Posterior vena cava (tissue), 2 donors: ENCODE measurements at places on chromosomes 5 and 9. TPM values are rescaled to one million over a fixed set of nuclear protein-coding genes. Genes with fewer than 3 reads are reported as not detected.

DNA sequence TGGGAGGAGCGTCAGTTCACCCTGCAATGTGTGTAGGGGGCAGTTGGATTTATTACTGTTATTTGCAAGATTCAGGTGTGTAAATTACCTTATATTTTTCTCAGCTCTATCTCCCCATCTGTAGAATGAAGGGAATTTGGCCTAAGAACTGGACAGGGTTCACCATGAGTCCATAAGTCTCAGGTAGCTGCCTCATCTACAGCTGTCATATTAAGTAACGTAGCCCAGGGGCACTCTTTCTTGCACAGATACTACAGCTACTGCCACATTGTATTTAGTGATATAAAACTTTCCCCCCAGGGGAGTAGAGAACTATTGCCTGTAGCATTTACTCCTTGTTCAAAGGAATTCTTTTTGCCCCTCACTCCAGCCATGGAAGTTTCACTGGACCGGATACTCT lies 301.4 kb upstream of the ZNF608 start:
- no peak for DNase-seq

- DNase-seq = no peak
Observed at GRCh38 chr9:93569621-93570174, 6.7 kb upstream of the PHF2 start.

- peak; percentile 64 for DNase-seq
Observed at GRCh38 chr5:132468656-132469379, 21.8 kb downstream of the IRF1 start.

GRCh38 chr9:37921546-37922300 lies 17.8 kb upstream of the SLC25A51 start:
- peak; percentile 46 for DNase-seq

- no peak for DNase-seq
Observed at GRCh38 chr5:172905346-172906140, 53.7 kb upstream of the RPL26L1 start.

DNA sequence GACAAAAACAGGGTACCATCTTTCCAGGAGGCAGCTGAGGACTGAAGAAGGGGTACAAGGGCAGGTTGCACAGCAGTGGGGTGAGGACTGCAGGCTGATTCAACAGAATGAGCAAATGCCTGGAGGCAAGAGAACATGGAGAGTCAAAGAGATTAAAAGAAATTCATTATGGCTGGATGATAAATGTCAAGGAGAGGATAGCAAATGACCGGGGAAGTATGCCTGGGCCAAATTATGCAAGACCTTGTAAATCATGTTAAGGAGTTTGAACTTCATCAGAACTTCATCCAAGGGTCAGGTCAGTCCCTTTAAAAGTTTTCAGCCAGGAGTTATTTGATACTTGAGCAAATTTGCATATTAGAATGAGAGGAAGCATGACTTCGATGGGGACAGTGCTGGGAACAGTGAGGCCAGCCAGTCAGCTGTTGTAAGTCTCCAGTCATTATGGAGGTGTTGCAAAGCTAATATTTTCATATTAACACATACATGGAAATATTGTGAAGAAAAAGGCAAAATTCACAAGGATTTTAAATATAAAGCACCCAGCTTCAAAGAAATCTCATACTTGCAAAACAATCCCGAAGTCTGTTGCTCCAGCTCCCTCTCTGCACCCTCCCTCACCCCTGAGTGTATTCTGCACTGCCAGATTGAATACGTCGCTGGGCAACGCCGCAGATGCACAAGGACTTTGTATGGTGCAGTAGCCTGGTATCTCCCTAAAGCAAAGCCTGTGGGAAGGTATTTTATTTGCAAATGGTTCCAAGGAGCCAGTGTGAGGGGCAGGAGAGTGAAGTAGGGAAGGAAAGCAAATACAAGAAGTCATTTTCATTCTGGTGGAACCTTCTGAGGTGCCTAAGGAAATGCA lies 509.8 kb upstream of the TLE4 start:
- no peak for DNase-seq

- no peak for DNase-seq
Observed at GRCh38 chr9:84304166-84304565, 36.4 kb downstream of the SLC28A3 start.

DNA sequence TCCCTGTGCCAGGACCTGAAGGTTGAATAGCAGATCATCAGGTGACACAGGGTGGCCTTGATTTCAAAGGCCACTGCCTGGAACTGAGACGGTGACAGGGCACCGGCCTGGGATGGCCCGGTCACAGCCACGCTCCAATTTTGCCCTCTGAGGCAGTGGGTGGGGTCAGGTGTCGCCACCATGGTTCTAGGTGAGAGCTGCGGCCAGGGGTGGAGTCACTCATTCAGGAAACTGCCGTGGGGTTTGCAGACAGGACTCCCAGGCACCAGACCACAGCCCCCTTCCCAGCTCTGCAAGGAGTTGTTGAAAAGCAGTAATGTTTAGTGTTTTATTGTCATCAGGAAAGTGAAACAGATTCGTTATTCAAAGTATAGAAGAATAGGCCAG lies 17.3 kb upstream of the RNU6ATAC start:
- peak; percentile 58 for DNase-seq

DNA sequence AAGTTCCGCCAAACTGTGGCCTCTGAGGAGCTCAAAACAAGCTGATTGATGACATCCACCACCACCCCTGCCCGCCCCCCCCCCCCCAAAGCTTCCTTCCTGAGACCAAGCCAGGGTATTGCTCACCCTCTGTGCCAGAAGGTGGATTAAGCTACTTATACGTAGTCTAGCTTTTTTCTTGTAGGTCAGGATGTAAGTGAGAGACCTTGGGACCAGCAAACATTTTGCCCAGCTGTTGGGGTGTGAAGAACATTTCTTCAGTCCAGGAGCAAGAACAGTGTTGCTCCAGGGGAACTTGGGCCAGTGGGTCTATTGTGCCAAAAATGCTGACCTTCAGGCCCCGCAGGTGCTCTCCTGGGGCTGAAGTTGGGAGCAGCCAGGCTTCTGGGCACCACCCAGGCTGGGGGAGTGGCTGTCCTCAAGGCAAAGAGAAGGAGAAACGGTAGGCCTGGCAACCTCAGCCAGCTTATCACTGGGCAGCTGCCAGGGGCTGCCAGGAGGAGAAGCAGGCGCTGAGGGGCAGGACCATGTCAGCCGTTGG lies 18.0 kb downstream of the NEURL1B start:
- peak; percentile 78 for DNase-seq

- no peak for DNase-seq
Observed at GRCh38 chr5:147303976-147304375, 69.2 kb downstream of the STK32A start.

- DNase-seq = no peak
Observed at GRCh38 chr9:129109952-129110739, 447 bp downstream of the CRAT start.

GRCh38 chr5:32551194-32551593 lies 34.2 kb upstream of the SUB1 start:
- DNase-seq = no peak

GRCh38 chr5:109946610-109947009 lies 256.9 kb downstream of the MAN2A1 start:
- no peak for DNase-seq

GRCh38 chr5:68432682-68433081 lies 217.1 kb downstream of the PIK3R1 start:
- no peak for DNase-seq

GRCh38 chr9:84779883-84780282 lies 110.4 kb downstream of the NTRK2 start:
- no peak for DNase-seq

DNA sequence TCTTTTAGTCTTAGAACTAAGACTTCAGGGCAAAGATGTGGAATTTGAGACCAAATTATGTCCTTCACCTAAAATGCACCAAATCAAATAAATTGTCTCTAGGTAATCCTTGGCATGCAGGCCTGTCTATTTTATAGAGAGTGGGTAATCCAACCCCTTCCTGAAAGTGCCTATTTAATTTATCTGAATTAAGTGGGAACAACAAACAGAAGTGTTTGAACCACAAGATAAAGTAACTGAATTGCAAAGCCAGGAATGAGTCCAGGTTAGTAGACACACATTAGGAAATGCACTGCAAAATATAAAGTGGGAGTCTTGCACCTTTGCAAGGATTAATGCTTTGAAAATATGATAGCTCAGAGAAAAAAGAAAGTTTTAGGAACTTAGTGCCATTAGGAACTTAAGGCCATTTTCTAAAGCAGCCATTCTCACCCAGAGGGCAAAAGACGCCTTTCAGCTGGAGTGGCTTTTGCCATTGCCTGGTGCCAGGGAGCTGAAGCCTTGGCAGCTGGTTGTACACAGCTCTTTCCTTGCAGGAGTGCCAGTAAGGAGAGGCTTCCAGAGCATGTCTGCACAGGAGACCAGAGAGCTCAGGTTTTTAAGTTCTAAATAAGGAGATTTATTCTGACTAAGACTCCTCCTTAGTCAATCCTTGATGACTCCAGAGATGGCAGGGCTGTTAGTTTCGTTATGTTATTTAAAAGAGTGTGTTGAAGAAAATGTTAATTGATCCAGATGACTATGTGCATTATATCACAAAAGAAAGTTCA lies 151.7 kb upstream of the ELL2 start:
- no peak for DNase-seq

DNA sequence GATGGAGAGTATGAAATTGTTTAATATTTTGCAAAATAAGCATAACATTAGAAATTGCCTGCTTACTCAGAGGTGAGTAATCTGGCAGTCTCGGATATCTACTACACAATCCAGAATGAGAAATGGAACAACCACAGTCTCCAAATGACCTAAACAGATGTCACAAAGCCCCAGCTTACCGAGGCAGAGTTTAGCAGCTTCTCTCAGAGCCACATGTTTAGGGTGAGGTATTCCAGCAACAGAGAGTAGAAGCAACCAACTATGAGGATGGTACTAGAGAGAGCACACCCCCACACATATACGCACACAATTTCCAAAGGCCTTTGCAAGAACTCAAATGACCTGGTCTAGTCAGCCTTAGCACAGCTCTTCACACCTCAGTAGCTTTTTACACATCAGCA lies 122.7 kb upstream of the LPAR1 start:
- DNase-seq = no peak

DNA sequence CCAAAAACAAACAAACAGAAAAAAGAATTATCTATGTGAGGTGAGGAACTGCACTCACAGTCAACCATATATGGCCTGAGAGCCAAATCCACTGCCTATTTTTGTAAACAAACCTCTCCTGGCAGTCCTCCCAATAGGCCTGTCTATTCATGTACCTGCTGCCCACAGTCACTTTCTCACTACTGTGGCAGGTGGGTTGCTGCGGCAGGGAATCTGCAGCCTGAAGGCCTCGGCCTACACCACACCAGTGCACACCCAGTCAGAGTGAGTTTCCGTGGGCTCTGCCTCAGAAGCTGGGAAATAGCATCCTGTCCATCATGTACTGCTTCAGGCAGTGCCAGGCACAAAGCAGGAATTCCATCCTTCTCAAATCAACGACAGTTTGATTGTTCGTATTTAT lies 82.3 kb downstream of the SPTLC1 start:
- DNase-seq = no peak

DNA sequence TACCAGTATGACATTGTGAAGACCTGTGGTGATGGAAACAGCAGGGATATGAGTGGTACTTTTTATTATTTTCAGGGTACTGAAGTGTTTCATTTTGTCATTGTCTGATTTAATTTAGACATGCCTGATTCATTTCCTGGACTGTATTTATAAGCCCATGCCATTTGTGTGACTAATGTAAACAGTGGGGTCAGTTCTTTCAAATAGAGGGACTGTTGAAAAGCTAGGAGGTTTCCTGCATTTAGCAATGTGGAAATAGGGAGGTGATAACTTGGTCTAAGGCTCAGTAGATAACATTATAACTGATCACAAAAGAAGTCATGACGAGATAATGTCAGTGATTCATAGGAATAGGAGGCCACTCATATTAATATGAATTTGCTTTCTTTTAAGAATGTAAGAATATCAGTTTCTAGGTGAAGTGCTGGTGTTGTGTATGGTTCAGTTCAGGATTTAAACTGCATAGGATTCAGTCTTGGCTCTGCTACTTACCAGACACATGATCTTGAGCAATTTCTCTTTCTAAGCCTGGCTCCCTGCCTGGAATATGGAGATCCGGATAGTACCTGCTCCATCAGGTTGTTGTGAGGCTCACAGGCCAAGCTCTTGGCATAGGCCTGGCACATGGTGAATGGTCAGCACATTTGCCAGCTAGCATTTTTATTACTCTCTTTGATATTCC lies 7.5 kb downstream of the RASGRF2 start:
- no peak for DNase-seq

DNA sequence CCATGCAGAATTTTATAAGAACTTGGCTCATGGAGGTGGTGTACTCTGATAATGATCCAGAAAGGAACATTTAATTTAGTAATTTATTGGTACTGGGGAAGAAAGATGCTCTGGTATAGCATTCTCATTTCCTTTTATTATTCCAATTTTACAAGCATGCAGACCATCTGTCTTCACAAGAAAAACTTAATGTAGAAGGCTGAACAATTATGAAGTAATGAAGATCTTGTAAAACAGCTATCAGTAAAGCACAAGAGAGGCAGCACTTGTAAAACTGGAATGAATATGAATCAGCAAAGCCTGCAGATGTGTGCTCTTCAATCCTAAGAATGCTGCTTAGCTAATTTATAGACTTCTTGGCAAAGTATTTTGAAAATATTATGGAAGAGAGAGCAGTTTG lies 300.0 kb downstream of the YTHDC2 start:
- DNase-seq = no peak

- DNase-seq = peak; percentile 72
Observed at GRCh38 chr9:126515873-126516505, 97.7 kb upstream of the LMX1B start.

- no peak for DNase-seq
Observed at GRCh38 chr5:144478565-144478964, 307.9 kb downstream of the KCTD16 start.

- DNase-seq = no peak
Observed at GRCh38 chr5:56110646-56111403, 116.1 kb upstream of the IL6ST start.

- no peak for DNase-seq
Observed at GRCh38 chr5:159304961-159305595, 25.2 kb downstream of the IL12B start.

GRCh38 chr5:175840050-175840841 lies 31.1 kb upstream of the CPLX2 start:
- no peak for DNase-seq

Gene MEGF10
- 0.29 TPM for total RNA-seq

Gene CDKN2B-AS1
- 0.65 TPM for total RNA-seq

Gene ASPN
- 34.5 TPM for total RNA-seq

Gene GPR21
- 3.3 TPM for total RNA-seq

Gene ZSWIM6
- total RNA-seq = 14.0 TPM

Gene UBE2QL1
- total RNA-seq = 3.3 TPM

Gene RACK1
- total RNA-seq = 1,030 TPM

Gene IFNA8
- not detected for total RNA-seq

Gene PIP5K1B
- total RNA-seq = 2.7 TPM

Gene NUTM2G
- total RNA-seq = not detected

Gene FNIP1
- total RNA-seq = 39.5 TPM

Gene IL13
- 0.29 TPM for total RNA-seq

Gene TLX3
- total RNA-seq = not detected
